ENCODE measurements at places on chromosomes 16 and 17.

GRCh38 chr16:73150786-73151185 is 102.9 kb upstream of the ZFHX3 start:
- DNase-seq: no peak

DNA sequence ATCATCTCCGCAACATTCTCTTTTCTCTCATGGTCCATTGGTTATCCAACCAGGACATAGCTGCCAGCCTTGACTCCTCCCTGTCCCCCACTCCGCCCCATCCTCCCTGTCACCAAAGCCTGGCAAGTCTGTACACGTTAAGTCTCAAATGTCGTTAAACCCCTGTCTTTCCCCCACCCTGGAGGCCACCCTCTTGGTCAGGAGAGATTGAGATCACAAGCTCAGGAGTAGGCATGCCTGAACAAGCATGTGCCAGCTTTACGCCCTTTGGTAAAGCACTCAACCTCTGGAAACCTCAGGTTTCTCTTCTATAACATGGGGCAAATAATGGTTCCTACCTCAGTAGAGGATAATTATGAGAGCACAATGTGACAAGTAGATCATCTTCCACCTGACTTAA is 38.1 kb upstream of the CCL1 start:
- DNase-seq: no peak

DNA sequence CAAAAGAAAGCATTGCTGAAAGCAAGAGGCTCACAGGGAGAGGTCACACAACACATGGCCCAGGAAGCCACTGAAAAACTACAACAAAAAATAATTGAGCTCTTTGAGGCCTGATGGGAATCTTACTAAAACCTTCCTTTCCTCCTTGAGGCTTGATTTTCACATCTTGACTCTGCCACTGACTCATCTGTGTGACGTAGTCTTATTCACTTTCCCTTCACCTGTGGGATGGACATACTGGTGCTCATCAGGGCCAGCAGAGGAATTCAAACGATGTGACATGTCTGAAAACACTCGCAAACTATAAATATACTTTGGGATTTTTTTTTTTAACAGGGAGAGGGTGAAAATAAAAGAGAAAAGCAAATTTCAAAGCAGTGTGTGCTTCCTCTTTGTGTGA is 78.3 kb upstream of the ASIC2 start:
- no peak for DNase-seq

GRCh38 chr16:2979669-2980226 is 498 bp downstream of the PKMYT1 start:
- no peak for DNase-seq

- no peak for DNase-seq
These were observed 541.9 kb upstream of the EEF2KMT start for GRCh38 chr16:5639531-5639930.

- no peak for DNase-seq
These were observed 11.8 kb downstream of the STARD3 start for GRCh38 chr17:39648616-39649366.

DNA sequence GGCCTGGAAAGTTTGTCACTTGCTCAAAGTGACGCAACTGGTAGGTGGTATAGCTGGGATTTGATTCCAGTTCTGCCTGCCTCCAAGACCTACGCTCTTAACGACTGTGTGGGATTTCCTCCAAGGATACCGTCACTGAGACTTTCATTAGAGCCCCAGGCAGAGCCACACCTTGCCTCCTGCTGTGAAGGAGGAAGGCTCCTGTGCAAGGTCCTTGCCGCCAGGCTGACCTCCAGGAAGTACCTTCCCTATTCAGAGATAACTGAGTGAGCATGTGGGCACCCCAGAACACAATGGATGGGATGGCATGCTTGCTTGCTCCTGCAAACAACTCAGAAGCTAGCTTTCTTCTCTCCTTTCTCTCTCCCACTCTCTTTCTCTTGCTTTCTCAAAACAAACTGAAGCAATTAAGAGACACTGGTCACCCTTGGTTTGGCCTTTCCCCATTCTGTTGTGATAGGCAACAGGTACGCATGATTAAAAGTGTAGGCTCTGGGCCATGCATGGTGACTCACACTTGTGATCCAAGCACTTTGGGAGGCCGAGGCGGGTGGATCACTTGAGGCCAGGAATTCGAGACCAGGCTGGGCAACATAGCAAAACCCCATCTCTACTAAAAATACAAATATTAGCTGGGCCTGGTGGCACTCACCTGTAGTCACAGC is 30.7 kb downstream of the CACNG3 start:
- DNase-seq: no peak
